IMR-90 (cell line): ENCODE measurements at places on chromosomes 6 and 20.
A peak's percentile ranks its signal among the peaks of the same experiment; 100 is the strongest.

DNA sequence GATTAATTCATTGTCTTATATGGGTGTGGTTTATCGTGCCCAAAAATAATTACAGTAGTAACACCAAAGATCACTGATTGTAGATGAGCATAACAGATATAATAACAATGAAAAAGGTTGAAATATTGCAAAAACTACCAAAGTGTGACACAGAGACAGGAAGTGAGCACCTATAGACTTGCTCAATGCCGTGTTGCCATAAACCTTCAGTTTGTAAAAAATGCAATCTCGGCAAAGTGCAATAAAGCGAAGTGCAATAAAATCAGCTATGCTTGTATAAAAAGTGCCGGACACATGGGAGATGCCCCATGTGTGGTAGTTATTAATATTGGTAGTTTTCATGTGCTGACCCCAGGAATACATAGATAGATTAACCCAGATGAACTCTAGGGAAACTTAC is 192.6 kb downstream of the NRN1 start:
- H3K4me3 ChIP-seq, result no peak overlapping the region
- no peak overlapping the region for H3K27ac ChIP-seq
- no peaks in the 10 kb centered on the region for H3K36me3 ChIP-seq

GRCh38 chr6:113662688-113663333 is 194.3 kb upstream of the MARCKS start:
- H3K4me3 ChIP-seq, result no peak overlapping the region
- no peaks in the 10 kb centered on the region for H3K4me1 ChIP-seq
- H3K27me3 ChIP-seq, result no peaks in the 10 kb centered on the region; the same call in 1 of the 2 replicates
- DNase-seq, result no peak
- no peak overlapping the region for H3K27ac ChIP-seq

DNA sequence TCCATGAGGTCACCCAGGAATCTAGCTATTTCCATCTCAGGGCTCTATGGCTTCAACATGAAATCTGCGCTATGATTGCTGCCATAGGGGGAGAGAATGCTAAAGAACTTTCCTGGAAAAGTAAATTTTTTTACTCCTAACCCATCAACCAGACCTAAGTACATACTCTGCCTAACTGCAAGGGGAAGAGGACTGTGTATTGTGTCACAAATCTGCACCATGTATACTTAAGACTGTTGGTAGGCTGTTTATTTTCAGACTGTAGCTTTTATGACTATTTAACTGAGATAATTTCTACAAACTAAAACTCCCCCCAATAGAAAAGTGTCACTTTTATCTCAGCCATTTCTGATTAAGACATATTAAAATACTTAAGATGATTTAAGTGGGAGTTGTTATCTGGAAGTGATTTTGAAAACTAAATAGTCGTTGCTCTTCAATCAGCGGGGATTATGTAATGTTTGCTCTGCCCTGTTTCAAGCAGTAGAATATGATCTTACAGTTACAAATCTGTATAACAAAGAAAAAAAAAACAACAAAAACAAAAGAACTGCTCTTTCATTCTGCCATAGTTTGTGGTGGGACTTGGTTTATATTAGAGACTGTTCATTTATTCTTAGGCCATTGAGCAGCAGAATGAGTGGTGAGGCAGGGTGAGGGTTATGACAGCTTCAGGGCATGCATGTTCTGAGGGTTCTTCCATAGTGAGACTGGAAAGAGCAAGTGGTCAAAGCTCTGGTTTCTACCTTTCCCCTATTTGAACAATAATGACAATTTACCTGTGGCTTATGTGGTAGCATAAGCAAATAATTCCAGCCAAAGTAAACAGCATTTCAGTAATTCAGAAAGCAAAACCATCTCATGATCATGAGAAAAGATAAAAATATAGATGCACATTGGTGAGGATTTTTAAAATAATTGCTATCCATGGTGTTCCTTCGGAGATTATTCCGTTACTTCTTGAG is 126.3 kb upstream of the CEP162 start:
- H3K27ac ChIP-seq, result no peak overlapping the region
- H3K4me3 ChIP-seq, result no peak overlapping the region
- no peaks in the 10 kb centered on the region for H3K27me3 ChIP-seq
- no peaks in the 10 kb centered on the region for H3K4me1 ChIP-seq
- no peaks in the 10 kb centered on the region for H3K36me3 ChIP-seq

GRCh38 chr20:57804470-57805250 is 94.8 kb upstream of the PMEPA1 start:
- no peaks in the 10 kb centered on the region for H3K36me3 ChIP-seq
- no peak overlapping the region for H3K4me3 ChIP-seq
- no peaks in the 10 kb centered on the region for H3K4me1 ChIP-seq
- no peak for DNase-seq
- no peak overlapping the region for H3K27ac ChIP-seq

DNA sequence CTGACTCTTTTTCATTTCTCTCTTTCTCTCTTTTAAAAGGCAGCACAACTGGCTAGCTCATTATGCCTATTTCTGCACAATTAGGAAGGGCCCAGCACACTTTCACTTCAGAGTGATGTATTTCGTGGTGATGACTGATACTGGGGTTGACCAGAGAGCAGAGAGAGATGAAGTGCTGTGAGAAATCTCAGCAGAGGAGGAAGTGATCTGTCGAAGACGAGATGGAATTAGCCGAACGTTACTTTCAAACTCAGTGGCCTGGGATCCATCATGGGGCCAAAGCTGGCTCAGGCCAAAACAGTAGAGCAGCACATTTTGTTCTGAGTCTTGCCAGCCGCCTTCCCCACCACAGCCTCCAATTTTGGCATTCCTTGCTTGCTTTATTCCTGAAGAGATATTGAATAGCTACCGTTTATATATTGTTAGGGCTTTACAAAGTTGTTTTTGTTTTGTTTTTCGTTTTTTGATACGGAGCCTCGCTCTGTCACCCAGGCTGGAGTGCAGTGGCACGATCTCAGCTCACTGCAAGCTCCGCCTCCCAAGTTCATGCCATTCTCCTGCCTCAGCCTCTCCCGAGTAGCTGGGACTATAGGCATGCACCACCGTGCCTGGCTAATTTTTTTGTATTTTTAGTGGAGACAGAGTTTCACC is 213.2 kb upstream of the ECI2 start:
- no peaks in the 10 kb centered on the region for H3K36me3 ChIP-seq
- DNase-seq, result peak; percentile 43
- H3K4me1 ChIP-seq, result peaks cover 22% of the 10 kb centered on the region
- no peak overlapping the region for H3K4me3 ChIP-seq
- no peaks in the 10 kb centered on the region; the same call in 1 of the 2 replicates for H3K27me3 ChIP-seq
- H3K27ac ChIP-seq, result no peak overlapping the region

GRCh38 chr6:157596886-157597285 is 215.9 kb downstream of the ZDHHC14 start:
- no peaks in the 10 kb centered on the region for H3K36me3 ChIP-seq
- H3K4me1 ChIP-seq, result peaks cover 12% of the 10 kb centered on the region
- H3K4me3 ChIP-seq, result no peak overlapping the region
- H3K27me3 ChIP-seq, result no peaks in the 10 kb centered on the region

- DNase-seq, result peak; percentile 36
- H3K27me3 ChIP-seq, result no peaks in the 10 kb centered on the region
- peak overlapping the region; percentile 41; the same call in 1 of the 2 replicates for H3K27ac ChIP-seq
Observed at GRCh38 chr20:58542411-58543095, 27.4 kb upstream of the APCDD1L start.

GRCh38 chr6:56746767-56747504 is 104.2 kb upstream of the DST start:
- H3K27me3 ChIP-seq, result no peaks in the 10 kb centered on the region
- peaks cover 24% of the 10 kb centered on the region for H3K4me1 ChIP-seq
- H3K4me3 ChIP-seq, result no peak overlapping the region
